ENCODE measurements at places on chromosomes 6 and 20.
A peak's percentile ranks its signal among the peaks of the same experiment; 100 is the strongest.

DNA sequence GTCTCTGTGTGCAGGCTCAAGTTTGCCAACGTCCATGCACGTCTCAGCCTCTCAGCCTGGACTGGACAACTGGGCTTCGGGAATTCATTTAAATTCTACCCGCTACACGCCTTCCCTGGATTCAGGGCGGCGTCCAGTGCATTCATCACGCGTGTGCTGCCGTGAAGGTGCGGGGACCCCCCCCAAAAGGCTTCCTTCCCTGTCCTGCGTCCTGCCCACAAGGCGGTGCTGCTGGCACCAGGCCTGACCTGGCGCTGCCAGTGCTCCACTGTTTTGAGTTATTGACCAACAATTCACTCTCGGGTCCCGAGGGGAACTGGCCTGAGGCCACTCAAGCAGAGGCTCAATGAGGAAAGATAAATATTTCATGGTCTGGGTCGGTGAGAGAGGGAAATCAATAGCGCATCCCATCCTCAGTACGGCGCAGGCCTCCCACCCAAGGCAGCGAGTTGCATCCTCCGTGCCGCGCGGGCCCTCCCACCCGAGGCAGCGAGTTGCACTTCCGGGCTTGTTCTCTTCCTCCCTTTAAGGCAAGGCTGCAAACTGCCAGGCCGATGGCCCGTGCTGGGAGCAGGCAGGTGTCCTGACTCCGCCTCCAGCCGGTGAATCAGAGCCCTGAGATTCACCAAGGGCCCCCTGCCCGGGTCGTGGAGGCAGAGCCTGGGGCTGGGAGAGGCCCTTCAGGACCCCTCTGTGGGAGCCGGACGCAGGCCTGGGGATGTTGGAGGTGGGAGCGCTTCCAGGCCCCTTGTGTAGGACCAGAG is 22.8 kb upstream of the BHLHE23 start:
- DNase-seq: no peak

DNA sequence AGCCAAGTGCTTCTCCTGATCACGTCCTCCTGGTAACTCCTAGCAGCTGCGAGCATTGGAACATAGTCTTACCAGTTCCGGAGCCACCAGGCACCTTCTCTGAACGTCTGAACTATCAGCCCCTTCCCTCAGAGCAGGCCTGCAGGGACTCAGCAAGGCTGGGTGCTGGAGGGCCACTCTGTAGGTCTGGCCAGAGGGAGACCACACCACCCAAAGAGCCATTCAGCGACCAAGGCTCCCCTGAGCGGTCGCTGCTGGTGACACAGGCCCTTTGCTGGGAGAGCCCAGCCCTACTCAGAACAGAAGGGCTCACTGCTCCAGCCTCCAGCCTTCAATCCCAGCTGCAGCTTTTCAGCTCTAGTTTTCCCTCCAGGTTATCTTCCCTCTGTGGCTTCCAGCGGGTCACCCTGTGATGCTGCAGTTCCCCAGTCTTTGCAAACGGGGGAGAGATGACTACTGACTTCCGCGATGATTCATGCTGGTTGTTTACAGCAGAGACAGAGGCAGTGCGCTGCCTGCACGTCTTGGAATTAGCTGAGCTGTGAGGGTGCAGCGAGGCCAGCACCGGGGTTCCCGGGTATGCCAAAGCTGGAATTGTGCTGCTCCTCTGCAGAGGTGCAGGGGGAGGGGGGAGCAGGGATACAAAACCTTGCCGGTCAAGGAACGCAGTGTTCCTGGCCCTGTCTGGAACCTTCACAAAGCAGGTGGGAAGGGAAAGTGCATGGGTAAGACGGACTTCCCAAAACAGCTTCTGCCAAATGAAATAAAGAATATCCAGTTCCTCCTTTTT is 161.4 kb downstream of the LY86 start:
- peak; percentile 95 for DNase-seq

GRCh38 chr6:31479151-31479932 is 18.6 kb upstream of the MICB start:
- DNase-seq: no peak

DNA sequence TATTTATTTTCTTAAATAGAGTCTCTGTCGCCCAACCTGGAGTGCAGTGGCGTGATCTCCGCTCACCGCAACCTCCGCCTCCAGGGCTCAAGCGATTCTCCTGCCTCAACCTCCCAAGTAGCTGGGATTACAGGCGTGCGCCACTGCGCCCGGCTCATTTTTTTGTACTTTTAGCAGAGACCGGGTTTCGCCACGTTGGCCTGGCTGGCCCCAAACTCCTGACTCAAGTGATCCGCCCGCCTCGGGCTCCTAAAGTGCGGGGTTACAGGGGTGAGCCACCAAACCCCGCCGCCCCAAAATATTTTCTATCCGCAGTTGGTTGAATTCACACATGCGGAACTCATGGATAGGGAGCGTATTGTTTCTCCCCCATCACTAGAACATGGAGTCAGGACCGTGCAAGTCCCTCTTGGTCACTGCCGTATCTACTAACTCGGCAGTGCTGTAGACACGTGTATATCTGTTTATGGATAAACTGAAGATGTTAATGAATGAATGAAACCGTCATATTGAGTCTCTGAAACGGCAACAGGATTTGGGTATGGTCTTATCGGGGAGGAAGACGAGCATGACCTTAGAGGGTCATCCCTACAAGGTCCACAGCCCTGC is 904 bp downstream of the MKKS start:
- DNase-seq: no peak

GRCh38 chr6:42279144-42279781 is 61.6 kb upstream of the MRPS10 start:
- peak; percentile 79 for DNase-seq

DNA sequence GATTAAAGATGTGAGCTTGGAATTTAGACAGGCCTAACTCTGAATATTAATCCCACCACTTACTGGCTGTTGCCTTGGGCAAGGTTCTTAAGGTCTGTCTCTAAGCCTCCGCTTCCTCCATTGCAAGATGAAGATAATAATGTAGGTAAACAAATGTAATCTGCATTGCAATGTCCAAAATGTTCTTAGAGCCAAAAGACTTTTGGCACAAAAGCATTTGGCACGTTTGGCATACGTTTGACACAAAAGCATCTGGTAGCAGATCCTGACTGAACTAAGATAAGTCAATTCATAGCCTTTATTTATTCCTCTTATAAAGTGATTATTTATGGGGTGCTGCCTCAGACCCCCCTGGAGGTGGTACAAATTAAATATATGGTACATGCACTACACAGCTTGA is 229.9 kb upstream of the STXBP5 start:
- DNase-seq: no peak

- no peak for DNase-seq
These were observed 348.1 kb upstream of the SOX4 start for GRCh38 chr6:21245488-21245887.

GRCh38 chr20:51171141-51171540 is 148.2 kb upstream of the KCNG1 start:
- DNase-seq: no peak

DNA sequence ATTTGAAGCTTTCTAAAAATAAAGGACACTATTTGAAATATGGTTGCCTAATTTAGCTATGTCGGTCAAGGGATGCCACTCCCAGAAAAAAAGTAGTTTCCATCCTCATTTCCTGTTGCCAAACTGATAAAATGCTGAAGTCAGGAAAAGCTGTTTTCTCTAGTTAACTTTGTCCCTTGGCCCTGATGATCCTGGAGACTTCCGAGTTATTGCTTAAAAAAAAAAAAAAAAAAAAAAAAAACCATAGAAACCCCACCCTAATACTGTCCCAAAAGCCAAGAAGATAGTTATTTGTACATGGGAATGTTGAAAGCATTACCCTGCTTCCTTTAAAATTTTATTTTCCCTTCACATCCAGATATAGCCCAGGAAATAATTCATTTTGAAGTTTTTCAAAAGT is 236.7 kb downstream of the SOD2 start:
- no peak for DNase-seq

DNA sequence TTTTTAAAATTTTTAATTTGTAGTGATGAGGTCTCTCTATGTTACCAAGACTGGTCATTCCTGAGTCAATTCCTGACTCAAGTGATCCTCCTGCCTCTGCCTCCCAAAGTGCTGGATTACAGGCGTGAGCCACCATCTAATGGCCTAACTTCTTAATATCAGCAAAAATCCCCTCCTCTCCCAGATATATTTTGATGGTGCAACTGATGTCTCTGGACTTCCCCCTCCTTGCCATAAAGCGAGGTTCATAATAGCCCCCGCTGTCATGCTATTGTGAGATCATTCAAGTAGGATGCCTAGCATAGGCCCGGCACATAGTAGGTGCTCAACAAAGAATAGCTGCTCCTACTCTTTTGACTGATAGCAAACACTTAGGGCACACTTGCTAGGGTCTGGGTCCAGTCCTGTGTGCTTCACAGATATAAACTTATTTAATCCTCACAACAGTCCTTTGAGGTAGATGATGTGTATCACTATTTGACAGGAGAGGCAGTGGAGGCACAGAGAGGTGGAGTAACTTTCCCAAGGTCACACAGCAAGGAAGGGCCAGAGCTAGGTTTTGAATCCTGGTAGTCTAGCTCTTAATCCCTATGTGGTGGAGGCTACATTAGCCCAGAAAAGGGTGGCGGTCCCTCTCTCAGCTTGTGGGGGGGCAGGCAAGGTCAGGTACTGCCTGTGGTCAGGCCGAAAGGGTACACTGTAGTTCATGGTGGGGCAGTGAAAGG is 14.6 kb downstream of the SRC start:
- no peak for DNase-seq

GRCh38 chr6:4610256-4610655 is 165.9 kb upstream of the CDYL start:
- DNase-seq: peak; percentile 85

GRCh38 chr20:62876501-62876901 is 14.9 kb upstream of the TCFL5 start:
- no peak for DNase-seq

DNA sequence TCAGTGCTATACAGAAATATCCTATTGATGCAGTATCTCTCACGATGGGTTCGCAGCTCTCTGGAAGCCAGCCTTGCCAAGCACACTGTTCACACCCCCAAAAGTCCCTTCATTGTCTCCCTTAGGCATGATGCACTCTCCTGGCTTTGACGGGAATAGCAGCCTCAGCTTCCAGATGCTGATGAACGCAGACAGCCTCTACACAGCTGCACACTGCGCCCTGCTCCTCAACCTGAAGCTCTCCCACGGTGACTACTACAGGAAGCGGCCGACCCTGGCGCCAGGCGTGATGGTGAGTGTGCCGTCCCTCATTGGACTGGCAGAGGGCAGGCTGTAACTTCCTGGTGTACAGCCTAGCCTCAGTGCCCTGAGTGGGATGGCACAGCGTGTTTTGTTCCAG is 60.0 kb upstream of the PBOV1 start:
- peak; percentile 21 for DNase-seq

- DNase-seq: peak; percentile 50
These were observed 572 bp downstream of the SLC2A4RG start for GRCh38 chr20:63740070-63740626.

DNA sequence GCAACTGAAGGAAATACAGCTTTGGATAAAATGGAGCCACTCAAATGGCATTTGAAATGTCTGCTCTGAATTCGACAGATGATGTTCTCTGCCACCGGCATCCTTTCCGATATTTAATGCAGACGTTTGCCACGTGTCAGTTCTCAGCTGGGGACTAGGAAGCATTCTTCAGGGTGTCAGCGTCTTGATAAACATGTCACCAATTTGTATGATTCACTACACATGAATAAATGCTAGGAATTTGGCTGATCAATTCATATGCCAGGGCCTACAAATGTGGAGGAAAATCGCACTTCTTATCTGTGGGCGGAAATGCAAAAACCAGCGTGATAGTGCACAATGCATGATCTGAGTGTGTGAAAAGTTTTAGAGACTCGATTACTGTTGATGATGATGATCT is 169.5 kb downstream of the SLC24A3 start:
- DNase-seq: no peak

DNA sequence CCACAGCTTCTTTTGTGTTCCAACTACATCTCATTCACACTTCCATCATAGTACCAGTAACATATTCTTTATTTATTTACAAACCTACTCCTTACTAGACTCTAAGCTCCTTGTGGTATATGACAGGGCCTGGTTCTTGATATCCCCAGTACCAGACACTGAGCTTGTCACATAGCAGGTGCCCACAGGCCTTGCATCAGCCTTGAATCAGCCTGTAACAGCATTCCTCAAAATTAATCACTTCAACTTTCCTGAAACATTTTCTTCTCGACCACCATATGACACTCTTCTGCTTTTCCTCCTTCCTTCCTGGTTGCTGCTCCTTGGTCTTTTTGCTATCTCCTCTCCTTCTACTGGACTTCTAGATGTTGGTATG is 24.7 kb upstream of the SRPK1 start:
- DNase-seq: peak; percentile 35

- DNase-seq: no peak
These were observed 118.3 kb downstream of the SLC23A2 start for GRCh38 chr20:4883051-4883450.

- DNase-seq: peak; percentile 36
These were observed 167.4 kb downstream of the EYA4 start for GRCh38 chr6:133408543-133408942.

DNA sequence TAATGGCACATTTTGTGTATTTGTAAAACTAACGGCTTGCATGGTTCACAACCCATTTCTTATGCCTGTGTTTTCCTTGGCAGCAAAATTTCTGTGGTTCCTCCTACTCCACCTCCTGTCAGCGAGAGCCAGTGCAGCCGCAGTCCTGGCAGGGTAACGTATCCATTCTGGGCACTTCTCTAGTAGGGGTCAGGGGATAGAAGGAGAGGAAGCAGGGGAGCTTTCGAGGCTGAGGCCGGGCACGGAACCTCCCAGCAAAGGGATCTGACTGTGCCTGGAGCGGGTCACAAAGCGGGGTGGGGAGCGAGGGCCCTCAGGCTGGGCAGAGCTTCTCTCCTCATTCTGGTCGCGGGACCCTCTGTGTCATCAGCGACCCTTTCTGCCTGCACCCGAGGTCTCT is 58.4 kb downstream of the SYTL3 start:
- DNase-seq: peak; percentile 26

DNA sequence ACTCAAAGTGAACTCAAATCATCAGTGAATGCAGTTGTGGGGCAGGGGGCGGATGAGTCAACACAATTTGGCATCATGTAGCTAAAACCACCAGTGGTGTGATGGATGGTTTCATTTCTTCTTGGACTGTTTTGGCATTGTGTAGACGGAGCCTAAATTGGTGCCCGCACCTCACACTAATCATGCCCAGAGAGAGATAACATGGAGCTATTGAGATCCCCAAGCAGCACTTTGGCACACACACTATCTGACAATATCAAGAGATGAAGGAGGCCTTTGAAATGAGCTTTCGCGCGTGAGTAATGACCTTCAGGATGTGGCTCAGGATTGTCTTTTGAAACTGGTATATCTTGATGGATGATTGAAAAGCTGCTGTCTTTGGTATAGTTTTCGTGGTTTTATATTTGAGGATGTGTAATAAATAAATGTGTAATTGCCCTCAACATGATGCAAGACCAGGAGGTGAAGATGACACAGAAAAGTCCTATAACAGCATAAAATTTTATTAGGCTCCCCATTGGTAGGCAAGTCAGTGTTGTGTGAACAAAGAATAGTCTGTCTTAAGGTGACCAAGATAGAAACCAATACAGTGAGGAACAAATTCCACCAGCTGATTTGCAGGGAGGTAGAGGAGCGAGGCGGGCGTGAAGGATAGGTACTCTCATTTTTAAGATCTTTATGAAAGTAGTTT is 174.2 kb downstream of the TSHZ2 start:
- peak; percentile 54 for DNase-seq

All from M059J (cell line).